HuH-7 (cell line): ENCODE measurements at places on chromosomes 6 and 20.
A peak's percentile ranks its signal among the peaks of the same experiment; 100 is the strongest.

- no peak for DNase-seq
Observed at GRCh38 chr6:24396824-24397223, 5.9 kb upstream of the MRS2 start.

DNA sequence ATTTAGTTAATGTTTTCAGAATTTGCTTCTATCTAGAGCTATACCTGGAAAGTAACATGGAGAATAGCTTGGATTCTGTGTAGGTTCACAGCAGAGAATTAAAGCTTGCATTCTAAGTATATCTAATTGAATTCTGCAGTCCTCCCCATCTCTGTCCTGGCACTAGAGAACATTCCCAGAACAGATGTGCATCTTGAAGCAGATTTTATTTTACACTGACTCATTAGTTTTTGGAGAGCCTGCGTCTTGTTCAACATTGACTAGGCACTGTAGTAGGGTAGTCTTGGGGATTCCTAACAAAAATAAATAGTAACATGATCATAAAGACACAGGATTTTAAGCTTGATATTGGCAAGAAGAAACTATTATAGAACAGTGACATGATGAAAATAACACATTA, 36.2 kb upstream of the BAG2 start:
- no peak for DNase-seq

DNA sequence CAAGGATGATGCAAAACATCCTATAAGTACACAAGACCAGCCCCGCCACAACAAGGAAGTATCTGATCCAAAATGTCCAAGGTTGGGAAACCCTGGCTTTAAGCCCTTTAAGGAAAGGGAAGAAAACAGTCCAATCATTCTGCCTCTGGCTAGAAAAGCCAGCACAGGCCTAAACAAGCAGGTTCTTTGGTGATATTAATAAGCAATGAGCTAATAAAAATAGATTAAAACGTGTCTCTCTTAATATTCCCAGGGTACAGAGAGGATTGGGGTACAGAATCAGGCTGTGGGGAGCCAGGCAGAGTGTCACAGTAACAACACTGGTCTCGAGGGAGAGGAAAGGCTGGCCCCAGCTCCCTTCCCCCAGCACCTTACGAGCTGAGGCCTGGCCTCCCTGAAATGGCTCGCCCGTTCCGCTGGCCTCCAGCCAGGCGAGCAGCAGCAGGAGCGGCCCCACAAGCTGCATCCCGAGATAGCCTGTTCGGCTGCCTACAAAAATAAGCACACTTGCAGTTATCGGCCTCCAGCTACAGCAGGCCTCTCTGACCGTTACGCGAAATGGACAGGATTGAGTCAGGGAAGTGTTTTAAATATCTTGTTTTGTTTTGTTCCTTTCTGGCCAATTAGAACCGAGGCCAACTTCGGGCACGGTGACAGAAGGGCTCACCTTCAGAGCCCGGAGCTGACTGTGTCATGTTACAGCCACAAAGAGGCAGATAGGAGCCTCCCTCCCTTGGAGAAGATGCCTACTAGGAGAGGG, 4.0 kb upstream of the ZMYND8 start:
- DNase-seq = peak; percentile 39

DNA sequence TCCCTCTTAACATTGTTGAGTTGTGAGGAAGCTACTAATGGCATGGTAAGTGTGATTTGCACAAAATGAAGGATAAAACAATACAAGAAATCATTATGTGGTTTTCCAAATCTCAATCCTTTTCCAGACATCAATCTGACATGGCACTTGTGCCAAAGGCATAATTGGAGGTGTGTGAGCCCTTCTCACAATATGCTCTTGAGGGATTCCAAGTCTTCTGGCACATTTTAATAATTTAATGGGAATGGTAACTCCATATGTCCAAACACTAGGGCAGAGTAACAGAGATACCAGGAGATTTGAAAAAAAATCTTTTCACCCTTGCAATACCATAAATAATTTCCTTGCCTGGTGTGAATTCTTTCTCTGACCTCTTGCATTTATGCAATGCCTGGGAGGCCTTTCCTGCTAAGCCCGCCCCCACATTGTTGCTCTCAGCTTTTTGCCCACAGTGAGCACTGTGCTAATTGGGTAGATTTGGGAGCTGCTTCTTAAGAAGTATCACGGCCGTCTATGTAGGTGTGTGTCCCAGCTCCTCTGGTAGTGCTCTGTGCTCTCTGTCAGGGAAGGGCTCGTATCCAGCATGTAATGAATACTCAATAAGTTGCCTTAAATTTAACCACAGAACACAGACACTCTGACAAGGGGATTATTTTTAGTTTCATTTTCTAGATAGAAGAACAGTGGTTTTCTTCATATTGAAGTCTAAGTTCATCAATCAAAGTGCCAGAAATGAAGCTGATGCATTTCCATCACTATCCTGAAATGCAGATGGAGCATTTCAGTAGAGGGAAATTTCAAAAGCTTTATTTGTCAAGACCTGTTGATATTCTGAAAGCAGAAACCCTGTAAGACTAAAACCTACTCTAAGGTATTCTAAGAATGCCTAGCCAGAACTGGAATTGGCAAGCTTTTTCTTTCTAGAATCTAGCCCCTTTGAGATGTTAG, 54.4 kb upstream of the CEP85L start:
- DNase-seq = no peak

GRCh38 chr6:3314621-3315467, 56.1 kb downstream of the PSMG4 start:
- no peak for DNase-seq

DNA sequence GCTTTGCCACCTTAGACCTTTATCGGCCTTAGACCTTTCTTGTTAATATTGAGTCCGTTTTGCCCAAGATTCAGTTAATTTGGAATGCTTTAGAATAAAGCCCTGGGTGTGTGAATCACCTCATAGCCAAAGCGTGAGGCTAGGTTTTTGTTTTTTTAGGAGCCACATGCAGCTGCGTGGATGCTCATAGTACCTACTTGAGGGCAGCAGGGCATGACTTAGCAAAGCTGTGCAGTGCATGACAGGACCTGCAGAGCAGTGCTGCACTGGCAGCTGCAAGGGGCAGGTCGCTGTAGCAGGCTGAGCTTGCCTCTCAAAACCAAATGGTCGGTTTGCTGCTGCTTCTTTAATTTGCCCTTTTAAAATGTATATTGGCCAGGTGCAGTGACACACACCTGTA, 116.1 kb downstream of the JAG1 start:
- no peak for DNase-seq

- DNase-seq = no peak
Observed at GRCh38 chr6:75024828-75025227, 181.0 kb downstream of the COL12A1 start.

DNA sequence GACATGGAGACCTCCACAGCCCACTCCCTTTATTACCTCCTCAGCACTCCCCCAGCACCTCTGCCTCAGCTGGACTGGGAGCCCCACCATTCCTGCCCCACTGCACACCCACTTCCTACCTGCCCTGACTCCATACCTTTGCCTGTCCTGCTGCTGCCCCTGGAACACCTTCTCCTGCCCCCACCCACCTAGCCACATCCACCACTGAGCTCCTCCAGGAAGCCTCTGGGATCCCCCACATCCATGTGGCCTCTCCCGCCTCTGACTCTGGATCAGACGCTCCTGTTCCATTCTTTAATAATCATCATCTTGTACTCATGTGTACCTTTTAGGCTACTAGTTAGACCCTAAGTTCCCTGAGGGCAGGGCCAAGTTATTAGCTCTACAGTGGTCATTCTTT, 2.2 kb upstream of the SDCBP2 start:
- peak; percentile 6 for DNase-seq

DNA sequence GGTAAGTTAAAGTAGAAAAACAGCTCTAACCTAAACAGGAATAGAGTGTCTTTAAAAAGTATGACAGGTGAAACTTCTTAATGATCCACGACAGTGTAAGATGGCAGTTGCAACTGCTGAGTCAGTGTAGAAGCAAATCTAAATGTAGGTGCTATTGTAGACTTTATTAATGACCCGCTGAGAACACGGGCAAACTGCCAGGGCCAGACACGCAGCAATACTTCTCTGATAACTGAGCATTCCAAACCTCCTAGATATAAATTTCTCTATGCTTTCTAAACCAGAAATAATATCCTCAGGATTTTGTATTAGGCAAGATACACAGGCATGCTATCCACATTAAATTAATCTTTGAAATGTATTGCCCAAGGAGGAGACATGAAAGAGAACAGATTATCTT, 1076.4 kb downstream of the HACE1 start:
- DNase-seq = no peak

GRCh38 chr6:129434091-129434490, 275.9 kb downstream of the ARHGAP18 start:
- DNase-seq = no peak

- DNase-seq = no peak
Observed at GRCh38 chr6:12047304-12047703, 35.2 kb downstream of the HIVEP1 start.

DNA sequence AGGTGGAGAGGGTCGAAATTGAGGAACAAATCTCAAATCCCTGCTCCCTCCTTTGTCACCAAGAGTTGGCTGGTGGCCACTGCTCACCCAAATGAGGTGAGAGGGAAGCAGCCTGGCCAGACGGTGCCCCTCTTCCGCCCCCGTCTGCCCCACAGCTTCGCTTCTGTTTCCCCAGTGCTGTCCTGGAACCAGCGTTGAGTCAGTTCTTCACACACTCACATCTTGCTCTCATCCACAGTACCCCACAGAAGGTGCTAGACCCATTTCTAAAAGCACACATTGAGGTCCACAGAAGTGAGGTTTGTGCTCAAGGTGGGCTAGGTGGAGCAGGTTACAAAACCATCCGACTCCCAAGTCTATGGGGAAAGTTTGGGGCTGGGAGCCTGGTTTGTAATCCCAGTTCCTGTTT, 3.8 kb downstream of the CEBPB start:
- no peak for DNase-seq

GRCh38 chr6:170442596-170442995, 110.5 kb downstream of the PSMB1 start:
- no peak for DNase-seq

DNA sequence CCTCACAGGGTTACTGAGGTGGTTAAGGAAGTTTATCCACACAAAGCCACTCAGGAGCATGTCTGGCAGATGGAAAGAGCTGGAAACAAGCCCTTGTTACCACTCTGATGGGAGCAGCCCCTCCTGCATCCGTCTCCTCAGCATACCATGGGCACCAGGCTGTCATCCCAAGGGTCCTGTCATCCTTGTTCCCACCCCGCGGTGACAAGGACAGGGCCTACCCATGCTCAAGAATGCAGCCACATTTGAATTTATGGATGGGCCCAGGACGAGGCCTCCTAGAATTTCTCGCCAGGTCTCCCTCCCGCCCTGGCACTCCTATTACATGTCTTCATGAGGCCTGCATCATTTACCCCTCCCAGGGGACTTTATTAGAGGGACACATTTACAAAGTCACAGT, 60.0 kb downstream of the NPEPL1 start:
- DNase-seq = no peak

DNA sequence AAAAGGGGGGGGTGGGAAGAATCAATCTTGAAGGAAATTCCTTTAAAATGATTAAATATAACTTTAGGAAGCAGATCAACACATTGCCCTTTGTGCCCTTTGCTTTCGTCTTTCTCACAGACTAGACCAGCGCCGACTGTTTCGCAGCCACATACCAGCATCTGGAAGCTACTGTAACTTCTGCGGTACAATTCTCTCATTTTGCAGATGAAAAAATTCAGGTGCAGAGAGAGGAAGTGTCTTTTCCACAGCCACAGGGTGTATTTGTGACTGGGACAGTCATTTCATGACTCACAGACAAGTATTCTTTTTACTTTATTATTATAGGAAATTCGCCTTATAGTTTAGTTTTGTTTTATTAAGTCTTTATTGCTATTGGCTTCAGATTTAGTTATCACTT, 84.2 kb downstream of the UST start:
- DNase-seq = no peak
